ENCODE measurements at places on chromosomes 3 and 15. TPM values are rescaled to one million over a fixed set of nuclear protein-coding genes. Genes with fewer than 3 reads are reported as not detected.

DNA sequence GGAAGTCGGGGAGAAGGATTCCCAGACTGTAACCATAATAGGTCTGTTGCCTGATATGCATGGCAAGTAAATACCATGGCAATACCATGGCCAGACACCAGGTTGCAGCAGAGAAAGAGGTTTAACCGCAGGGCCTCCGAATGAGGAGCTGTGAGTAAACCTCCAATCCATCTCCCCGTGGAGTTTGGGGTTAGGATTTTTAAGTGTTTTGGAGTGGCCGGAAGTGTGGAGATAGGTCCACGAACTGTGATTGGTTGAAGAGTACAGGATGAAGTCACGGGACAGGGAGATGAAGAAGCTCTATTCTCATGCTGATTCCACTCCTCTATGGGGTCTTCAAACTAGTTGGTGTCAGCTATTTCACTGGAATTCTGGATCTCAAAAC is 127.9 kb downstream of the ST8SIA2 start:
- peak; percentile 87 for DNase-seq

- DNase-seq = no peak
These were observed 40.9 kb upstream of the PCSK6 start for GRCh38 chr15:101530224-101530958.

DNA sequence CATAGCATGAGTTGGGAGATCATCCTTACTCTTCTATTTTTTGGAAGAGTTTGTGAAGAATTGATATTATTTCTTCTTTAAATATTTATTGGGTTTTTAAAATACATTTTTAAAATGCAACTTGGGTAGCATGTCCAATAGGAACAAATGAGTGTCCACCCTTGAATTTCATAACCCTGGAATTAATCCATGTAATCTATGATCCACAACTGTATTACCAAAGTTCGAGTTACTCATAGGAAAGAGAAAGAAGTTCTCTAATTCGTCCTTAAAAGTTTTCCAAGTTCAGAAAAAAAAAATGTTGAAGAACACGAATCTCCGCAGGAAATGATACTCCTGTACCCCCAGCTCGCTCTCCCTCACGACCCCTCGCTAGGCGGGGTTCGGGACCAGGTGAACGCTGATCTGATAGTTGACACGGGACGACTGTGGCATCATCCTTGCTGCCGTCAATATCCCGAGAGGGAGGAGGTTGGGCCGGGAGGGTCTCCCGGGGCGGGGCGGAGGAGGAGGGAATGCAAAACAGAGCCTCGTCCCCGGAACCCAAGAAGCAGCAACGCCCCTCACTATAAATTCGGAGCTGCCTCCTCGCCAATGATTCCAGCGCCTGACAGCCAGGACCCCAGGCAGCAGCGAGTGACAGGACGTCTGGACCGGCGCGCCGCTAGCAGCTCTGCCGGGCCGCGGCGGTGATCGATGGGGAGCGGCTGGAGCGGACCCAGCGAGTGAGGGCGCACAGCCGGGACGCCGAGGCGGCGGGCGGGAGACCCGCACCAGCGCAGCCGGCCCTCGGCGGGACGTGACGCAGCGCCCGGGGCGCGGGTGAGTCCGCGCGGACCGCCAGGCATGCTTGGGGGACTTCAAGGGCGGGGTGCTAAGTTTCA is at the start of gene AGTR1:
Gene AGTR1, plus strand, starts transcription at position 598 of the 884 bp plus-strand sequence. CDS start 43,133 bp downstream, outside the sequence.
- DNase-seq = no peak

- DNase-seq = peak; percentile 21
These were observed 46.6 kb upstream of the CTSH start for GRCh38 chr15:78991476-78991875.

GRCh38 chr3:108099244-108099643 is 8.4 kb upstream of the CD47 start:
- peak; percentile 89 for DNase-seq

The GUCA1C gene
- not detected for total RNA-seq

The PIF1 gene
- 1.8 TPM for total RNA-seq
